ENCODE measurements at places on chromosomes 2 and 18.

- DNase-seq: no peak
Observed at GRCh38 chr2:96549967-96550786, 13.6 kb downstream of the ARID5A start.

DNA sequence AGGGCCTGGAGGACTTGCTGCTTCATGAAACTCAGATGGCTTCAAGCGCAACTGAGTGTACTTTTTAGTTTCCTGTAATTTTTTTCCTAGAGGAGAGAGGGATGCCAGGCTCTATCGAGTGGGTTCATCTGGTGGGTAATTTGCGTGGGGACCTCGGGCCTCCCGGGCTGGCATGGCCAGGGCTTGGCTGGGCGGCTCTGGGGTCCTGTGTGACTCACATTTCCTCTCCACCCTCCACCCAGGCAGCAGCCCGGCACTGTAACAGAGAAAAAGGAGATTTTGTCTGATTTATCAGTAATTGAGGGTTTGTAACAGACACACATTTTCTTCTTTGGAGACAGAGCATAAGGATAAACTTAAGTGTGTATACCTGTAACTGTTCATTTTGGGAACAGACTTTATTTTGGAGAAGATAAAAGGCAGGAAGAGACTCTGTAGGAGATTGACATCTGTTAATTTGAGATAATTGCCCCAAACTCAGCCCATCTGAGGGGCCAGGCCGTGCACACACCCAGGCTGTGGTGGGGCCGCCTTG lies 64.3 kb downstream of the NFATC1 start:
- DNase-seq: no peak

GRCh38 chr2:38947241-38948239 lies 57.9 kb downstream of the ARHGEF33 start:
- DNase-seq: peak; percentile 56

- no peak for DNase-seq
Observed at GRCh38 chr2:119465687-119466086, 34.0 kb downstream of the TMEM37 start.

GRCh38 chr2:98696200-98696599 lies 34.7 kb downstream of the MGAT4A start:
- no peak for DNase-seq

DNA sequence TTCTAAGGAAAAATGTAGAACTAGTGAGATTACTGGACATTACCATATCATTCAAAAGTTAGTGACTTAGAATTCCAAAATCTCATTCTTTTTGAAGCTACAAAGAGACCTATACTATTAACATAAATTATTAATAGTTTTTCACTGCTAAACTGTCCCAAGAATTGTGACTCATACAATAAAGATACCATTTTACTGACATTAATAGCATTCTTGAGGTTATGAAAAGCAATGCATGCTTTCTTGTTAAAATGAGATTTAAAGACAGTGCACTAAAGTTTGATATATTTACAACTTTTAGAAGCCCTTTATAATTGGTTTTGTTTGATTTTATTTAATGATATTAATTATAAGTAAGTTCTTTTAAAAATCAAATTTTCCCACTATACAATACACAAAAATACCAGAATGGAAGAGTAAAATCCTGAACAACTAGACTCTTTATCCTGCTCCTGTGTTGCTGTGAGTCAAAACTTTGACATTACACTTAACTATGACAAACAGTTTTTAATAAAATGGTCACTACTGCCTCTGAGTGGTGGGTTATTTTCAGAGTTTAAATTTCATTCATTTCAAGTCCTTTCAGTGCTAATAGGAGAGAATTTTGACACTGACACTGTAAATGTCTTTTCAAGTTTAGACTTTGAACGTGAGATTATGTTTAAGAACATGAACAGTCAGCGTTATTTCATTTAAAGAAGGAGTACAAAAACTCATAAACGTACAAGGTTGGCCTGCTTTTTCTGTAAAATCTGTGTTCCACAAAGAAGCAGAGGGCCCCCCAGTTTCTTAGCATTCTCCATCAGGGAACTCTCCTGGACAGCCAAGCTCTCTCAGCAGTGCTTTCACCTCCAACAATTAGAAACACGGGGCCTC lies 54.5 kb downstream of the FAM124B start:
- DNase-seq: no peak

Measured in NCI-H2227 treated with DMSO at 0.1 percent for 48 hours (cell line).